Activated gamma-delta T cell (primary cell): ENCODE measurements at places on chromosomes 7 and 10.

- DNase-seq = no peak
These were observed 96.7 kb upstream of the EFCAB10 start for GRCh38 chr7:105677817-105678573.

DNA sequence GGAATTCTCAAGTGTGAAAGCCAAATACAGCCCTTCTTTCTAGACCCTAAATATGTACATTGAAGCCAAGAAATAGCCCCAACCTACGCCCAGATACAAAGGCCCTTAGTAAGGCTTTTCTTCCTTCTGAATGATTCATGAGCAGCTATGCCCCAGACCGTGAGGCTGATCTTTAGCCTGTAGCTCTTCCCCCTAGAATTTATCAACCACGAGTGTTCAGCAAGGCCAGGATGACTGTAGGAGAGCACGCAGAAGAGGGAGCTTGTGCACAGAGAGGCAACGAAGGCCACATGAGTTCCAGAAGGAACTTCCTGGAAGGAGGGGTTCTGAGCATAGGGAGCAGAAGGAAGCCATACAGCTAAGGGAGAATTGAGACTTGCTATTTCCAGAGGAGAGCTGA, 53.0 kb upstream of the HABP2 start:
- DNase-seq = no peak

GRCh38 chr10:79219322-79219957, 127.8 kb upstream of the PPIF start:
- no peak for DNase-seq

GRCh38 chr10:108771106-108771505, 1152.2 kb downstream of the XPNPEP1 start:
- no peak for DNase-seq

GRCh38 chr7:91916051-91916440, 24.6 kb upstream of the AKAP9 start:
- no peak for DNase-seq

- no peak for DNase-seq
These were observed 21.8 kb downstream of the CXCL12 start for GRCh38 chr10:44362866-44363711.

GRCh38 chr10:18759575-18759974, 100.3 kb downstream of the ARL5B start:
- no peak for DNase-seq

DNA sequence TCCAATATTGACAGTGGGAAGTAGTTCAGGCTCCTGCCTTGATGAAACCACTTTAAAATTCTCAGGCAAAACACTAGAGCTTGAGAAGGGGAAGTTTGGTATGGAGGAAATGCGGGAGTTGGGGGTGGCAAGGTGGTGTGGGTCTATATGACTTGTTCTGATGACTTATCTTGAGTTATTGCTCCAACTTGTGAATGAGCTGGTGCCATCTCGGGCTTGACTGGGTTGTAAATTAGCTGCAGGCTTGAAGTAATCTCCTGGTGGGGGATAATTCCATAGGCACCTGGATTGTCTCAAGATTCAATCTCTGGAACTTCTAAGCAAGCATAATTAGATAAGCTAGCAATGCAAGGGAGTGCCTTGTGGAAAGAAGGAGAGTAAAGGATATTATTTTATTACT, 29.0 kb downstream of the MRPL32 start:
- no peak for DNase-seq

DNA sequence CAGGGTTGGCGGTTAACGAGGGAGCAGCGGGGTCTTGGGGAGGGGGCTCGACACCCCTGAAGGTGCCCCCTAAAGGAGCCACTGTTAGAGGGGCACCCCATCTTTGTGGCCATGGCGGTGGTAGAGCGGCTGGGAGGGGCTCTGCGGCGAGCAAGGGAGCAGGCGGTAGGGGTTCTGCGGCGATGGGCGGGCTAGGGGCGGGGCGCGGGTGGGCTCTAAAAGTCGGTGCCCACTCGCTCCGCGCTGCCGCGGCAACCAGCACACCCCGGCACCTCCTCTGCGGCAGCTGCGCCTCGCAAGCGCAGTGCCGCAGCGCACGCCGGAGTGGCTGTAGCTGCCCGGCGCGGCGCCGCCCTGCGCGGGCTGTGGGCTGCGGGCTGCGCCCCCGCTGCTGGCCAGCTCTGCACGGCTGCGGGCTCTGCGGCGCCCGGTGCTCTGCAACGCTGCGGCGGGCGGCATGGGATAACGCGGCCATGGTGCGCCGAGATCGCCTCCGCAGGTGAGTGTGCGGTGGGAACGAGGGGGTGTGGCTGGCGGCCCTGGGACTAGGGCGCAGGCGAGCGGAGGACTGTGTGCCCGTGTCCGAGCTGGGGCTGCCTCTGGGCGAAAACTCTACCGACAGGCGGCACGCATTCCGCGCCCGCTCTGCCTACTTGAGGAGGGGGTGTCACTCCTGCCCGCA, at the start of gene MEST:
Gene MEST (plus strand): TSS at position 245 of the 682 bp plus-strand sequence. CDS start 229 bp downstream, at position 474.
- DNase-seq = peak; percentile 19

GRCh38 chr10:33773253-33773573, 438.7 kb upstream of the NRP1 start:
- no peak for DNase-seq

DNA sequence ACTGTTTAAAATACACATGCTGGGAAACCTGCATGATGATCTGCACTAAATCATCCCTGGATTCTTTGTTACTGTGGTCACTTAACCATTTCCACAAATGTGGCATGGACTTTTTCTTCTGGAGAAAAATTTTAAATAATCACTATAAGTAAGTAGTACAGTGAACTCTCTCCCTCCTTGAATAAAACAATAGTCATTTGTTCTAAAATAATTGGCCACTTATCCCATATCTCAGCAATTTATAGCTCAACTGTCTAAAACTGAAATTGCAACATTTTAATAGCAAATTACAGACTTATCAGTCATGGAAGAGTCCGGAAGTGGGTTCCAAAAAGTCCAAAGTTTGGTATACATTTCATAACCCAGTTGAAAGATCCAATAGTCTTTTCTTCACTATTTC, 90.9 kb downstream of the MTERF1 start:
- no peak for DNase-seq

- DNase-seq = no peak
These were observed 591.9 kb upstream of the MGMT start for GRCh38 chr10:128875030-128875744.

- no peak for DNase-seq
These were observed 121.2 kb upstream of the NPVF start for GRCh38 chr7:25349283-25350017.

DNA sequence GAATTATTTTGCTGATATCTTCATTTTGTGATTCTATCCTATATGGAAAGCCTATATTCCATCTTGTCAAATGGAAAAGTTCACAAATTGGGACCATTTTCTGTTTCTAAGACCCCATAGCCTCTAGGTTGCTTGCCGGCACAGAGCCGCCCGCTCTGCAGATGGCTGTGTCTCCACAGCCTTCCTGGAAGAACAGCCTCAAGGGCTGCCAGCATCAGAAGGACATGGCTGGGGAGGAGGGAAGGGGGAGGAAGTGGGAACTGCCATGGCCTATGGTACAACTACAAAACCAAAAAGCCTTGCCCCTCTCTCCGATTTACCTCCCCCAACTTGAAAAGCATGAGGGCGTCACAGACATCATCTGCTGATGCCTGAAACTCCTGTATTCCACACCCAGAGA, 75.9 kb downstream of the LANCL2 start:
- DNase-seq = no peak

DNA sequence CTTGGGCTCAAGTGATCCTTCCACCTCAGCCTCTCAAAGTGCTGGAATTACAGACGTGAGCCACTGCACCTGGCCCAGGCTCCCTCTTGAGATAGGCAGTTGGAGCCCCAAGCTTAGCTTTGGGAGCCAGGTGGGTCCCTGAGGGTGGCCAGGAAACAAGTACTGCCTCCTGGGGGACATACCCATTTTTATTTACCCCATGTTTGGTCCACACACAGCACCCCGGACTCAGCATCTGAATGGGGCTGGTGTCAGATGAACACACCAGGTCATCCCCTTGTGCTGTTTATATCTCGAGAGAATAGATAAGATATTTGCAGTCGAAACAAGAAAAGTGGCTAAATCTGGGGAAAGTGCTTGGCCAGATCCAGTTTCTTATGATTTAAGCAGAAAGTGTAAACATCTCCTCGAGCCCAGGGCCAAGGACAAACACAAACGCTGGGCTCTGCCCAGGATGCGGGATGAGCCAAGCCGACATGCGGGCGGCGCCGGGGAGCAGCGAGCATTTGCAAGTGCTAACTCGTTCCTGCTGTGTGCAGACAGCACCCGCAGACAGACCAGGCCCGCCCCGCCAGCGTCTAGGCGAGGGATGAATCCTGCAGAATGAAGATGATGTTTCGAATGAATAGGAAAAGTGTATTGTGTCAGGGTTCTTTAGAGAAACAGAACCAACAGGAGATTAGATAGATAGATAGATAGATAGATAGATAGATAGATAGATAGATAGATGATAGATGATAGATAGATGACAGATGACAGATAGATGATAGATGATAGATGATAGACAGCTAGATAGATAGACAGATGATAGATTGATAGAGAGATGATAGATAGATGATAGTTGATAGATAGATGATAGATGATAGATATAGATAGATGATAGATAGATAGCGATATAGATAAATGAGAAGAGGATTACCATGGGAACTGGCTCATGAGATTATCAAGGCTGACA, 44.4 kb upstream of the OCM2 start:
- no peak for DNase-seq

GRCh38 chr10:120451968-120452367, 5.1 kb upstream of the PLPP4 start:
- DNase-seq = no peak

DNA sequence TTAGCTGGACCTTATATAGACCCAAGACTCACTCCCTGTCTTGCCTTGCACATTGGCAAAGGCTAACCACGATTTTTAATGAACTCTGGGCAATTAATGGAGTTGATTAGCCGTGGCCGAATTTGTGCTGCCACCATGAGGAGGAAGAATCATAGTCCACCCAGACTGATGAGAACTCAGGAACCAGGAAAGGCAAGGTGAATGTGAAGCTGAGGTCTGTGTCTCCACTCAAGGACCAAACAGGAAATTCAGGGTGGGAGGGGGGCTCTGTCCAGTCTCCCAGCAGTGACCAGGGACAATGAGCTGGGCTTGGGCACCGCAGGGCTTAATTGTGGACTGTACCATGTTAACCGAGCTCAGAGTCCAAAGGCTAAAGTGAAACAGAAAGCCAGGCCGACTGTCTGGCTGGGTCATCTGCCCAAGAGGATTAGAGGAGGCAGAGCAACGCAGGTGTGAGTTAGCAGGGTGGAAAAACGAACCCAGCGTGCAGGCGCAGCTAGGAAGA, 127.0 kb upstream of the JCAD start:
- no peak for DNase-seq
